Endothelial cell of umbilical vein (primary cell): ENCODE measurements at places on chromosomes 3 and 15. TPM values are rescaled to one million over a fixed set of nuclear protein-coding genes. Genes with fewer than 3 reads are reported as not detected.
A peak's percentile ranks its signal among the peaks of the same experiment; 100 is the strongest.

Gene PLA2G4B
- total RNA-seq = 4.0 and 5.6 TPM in 2 replicates

DNA sequence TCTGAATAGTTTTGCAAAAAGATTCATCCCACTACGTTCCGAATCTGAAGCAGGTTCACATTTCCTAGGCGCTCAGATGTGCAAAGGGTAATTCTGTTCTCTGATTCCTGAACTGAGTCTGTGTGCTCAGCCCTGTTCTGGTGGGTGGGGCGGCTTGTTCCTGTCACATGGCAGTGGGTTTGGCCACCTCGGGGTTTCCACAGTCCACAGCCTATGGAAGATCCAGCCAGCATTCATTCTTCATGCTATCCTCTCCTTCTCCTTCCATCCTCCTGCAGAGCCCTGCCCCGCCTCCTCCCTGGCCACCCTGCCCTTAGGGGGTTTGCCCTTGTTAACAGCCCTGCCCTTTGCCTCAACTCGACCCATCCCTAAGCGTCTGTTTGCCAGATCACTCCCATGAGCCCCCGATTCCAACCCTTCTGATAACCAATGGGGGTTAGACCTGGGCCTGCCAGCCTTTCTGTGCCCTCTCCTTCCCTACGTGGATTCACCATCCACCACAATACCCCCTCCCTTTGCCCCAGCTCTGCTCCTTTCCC lies 31.0 kb downstream of the PRR20G start:
- DNase-seq = no peak

- peak; percentile 40 for DNase-seq
Measured at GRCh38 chr3:172546628-172547214, 23.5 kb upstream of the TNFSF10 start.

DNA sequence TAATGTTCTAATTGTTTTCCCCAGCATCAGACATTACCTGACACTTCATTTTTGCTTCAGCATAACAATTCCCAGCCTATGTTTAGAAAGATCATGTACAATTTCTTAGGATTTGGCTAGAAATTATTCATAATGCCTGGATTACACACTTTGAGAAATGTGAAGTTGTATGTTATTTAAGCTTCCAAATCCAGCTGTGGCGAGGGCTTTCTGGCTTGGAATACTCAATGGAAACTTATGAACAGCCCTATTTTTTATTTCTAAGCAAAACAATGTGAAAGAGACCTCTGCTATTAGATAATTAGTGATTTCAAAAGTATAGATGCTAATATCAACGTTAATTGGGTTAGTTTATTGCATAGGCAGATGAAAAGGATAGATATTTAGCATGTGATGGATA lies 341.6 kb downstream of the ZNF385D start:
- no peak for DNase-seq

GRCh38 chr3:128170866-128171516 lies 17.7 kb downstream of the EEFSEC start:
- DNase-seq = peak; percentile 78

Gene ADAMTS17
- not detected in 2 replicates for total RNA-seq

Gene SELENOS
- 70.4 and 73.2 TPM in 2 replicates for total RNA-seq

DNA sequence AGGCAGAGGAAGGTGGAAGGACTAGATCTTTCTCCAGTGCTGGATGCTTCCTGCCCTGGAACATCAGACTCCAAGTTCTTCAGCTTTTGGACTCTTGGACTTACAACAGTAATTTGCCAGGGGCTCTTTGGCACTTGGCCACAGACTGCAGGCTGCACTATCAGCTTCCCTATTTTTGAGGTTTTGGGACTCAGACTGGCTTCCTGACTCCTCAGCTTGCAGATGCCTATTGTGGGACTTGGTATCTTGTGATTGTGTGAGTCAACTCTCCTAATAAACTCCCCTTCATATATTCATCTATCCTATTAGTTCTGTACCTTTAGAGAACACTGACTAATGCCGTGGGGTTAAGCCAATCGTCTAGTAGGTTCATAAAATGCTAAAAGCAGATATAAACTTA lies 8.8 kb upstream of the B3GNT5 start:
- peak; percentile 37 for DNase-seq

- DNase-seq = no peak
Measured at GRCh38 chr3:10581251-10581650, 75.9 kb upstream of the ATP2B2 start.

- no peak for DNase-seq
Measured at GRCh38 chr3:63774781-63775180, 44.3 kb upstream of the C3orf49 start.

Gene FEZF2
- not detected in 2 replicates for total RNA-seq

DNA sequence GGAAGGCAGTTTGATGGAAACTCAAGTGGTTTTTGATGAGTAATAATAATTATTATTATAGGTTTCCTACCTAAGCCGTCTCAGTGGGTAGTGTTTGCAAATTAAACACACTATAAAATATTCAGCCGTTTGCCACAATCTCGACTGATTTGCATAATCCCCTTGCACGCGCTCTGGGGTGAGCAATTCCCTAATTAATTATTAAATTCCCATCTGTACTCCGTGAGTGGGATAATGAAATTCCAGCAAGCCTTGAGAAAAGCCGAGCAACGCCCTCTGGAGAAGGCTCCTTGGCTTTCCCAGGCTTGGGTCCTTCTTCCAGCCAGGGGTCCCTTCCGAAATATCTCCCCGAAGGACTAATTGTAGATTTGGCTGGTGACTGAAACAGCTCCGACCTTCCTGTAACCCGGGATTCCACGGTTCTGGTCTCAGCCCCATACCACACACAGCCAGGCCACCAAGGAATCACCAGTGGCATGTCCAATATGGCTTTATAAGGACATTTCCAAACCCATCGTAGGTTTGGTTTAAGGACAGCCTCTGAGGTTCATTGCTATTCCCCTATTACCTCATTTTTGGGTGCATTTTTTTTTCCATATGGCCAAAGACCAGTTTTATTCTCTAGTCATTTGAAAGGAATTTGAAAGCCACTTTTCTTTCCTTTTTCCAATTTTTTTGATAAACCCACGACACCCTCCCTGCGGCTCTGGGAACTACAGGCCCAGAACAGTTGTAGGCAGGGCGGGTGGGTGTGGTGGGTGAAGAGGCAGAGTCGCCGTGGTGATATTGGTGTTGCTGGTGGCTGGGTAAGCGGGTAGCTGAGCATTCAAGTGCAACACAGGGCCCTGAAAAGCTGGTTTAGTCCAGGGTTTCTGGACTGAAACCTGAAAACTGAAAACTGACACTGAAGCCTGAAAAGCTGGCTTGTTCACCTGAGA lies 33.2 kb upstream of the RGMA start:
- no peak for DNase-seq

GRCh38 chr3:99817047-99817436 lies 620 bp upstream of the CMSS1 start:
- no peak for DNase-seq
